CD4-positive, alpha-beta T cell treated with Interferon alpha-2 for 1 hour (primary cell): ENCODE measurements at places on chromosomes 7 and 10.

DNA sequence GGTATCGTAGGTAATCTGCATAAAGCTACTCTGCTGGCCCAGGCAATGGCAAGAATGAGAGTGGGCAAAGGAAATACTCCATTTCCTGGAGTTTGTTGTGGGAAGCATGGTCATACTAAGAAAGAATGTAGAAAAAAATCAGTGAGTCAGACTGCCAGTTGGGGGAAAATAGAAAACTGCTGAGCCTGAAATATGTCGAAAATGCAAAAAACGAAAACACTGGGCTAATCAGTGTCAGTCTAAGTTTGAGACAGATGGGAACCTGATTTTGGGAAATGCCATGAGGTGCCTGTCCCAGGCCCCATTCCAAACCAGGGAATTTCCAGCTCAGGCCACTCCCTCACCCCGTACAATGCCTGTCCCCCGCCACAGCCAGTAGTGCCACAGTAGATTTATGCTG lies 150.0 kb downstream of the ZNF33B start:
- no peak for DNase-seq

- no peak for DNase-seq
Observed at GRCh38 chr10:117945651-117946050, 101.1 kb downstream of the RAB11FIP2 start.

DNA sequence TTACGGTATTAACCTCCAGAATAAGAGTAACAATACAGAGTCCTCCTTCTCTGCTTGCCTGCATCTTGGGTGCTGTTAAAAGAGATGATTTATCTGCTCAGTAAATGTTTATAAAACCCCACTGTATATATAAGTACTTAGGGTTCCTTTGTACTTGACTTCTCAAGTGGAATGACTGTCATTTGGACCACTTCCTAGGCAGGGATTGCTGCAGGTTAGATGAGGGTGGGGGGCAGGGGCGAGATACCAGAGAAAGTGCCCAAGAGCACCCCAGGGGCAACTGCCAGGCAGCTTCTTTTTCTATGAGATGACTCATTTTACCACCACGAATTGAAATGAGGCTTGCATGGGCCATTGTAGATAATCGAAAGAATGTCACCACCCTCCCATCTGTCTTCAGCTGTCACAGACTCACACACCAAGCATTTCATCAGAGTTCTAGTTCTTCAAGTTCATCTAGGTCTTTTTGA lies 421.9 kb upstream of the GALNT17 start:
- no peak for DNase-seq

GRCh38 chr10:128048819-128049210 lies 77.4 kb downstream of the MKI67 start:
- no peak for DNase-seq

- DNase-seq, result no peak
Observed at GRCh38 chr10:114678820-114679219, 20.7 kb upstream of the ABLIM1 start.

DNA sequence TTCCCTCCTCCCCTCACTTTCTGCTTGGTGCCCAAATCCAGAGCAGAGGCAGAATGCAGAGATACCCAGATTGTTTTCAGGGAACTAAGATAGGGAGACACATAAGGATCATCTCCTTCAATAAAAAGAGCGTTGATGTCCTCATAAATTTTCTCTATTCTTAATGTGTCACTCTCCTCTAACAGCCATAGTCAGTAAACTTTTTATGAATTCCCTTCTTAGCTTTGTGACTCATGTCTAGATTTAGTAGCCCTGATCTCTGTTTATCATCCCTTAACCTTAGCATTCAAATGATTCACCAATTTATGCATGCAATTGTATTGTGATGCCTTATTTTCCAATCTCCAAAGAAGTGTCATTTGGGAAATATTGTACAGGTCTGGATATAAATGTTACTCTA lies 995.5 kb upstream of the C7orf33 start:
- no peak for DNase-seq

DNA sequence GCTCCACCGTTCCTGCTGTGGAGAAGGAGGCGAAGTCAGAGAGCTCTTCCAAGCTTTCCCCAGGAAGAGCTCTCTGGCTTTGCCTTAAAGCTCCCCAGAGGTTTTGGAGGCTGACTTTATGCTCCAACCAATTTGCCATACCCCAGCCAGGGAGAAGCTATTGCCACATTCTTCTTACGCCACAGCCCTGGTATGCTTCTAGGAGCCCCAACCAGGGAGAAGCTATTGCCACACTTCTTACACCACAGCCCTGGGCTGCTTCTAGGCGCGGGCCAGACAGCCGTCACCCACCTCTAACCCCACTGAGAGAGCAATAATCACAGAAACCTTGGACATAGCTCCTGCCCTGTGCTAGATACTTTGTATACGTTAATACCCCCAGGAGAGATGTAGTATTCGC lies 951 bp downstream of the ELOVL3 start:
- DNase-seq, result no peak

GRCh38 chr7:4009211-4010060 lies 672.7 kb upstream of the FOXK1 start:
- DNase-seq, result no peak

GRCh38 chr10:108250936-108251620 lies 1086.6 kb upstream of the SORCS1 start:
- DNase-seq, result no peak

GRCh38 chr7:52712938-52713337 lies 322.5 kb upstream of the POM121L12 start:
- no peak for DNase-seq

DNA sequence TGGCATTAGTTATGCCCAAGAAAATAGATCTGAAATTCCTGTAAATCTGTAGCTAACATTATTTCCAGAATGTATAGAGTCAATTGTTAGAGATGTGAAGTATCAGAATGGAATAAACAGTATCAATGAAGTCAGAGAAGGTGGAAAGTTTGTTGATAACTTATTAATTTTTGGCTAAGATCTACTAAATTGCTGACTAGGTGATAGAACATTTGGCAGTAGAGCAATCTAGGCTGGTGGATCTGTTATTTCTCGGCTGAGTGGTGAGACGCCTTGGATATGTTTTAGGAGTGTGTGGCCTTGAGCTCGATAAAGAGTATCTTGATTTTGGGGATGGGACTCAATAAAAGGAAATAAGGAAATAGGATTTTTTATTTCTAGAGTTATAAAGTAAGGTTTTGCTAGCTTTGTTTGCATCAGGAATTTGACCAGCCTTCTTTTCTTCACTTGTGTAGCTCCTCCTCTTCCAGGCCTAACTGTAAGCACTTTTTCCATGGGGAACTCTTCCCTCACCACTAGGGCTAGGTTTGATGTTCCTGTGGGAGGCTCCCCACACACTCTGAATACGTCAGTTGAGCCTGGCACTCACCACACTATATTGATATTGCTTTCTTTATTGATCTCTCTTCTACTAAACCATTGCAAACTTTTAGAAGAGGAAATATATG lies 86.8 kb upstream of the CSTF2T start:
- no peak for DNase-seq

DNA sequence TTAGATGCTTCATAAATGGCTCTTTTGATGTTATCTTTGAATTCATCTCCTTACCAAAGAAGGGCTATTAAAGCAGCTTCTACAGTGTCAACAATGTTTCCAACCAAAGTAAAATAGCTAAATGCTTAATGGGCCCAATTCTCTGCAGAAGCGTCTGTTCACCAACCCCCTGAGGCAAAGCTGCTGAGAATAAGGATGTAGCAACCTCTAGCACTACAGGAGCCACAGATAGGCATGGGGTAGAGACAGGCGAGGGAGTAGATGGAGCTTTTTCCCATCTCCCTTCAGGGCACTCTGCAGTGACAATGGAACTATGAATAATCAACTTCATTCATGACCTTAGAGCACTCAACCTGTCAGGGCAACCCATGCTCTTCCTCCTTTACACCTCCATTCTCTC lies 134.1 kb downstream of the FZD1 start:
- no peak for DNase-seq

DNA sequence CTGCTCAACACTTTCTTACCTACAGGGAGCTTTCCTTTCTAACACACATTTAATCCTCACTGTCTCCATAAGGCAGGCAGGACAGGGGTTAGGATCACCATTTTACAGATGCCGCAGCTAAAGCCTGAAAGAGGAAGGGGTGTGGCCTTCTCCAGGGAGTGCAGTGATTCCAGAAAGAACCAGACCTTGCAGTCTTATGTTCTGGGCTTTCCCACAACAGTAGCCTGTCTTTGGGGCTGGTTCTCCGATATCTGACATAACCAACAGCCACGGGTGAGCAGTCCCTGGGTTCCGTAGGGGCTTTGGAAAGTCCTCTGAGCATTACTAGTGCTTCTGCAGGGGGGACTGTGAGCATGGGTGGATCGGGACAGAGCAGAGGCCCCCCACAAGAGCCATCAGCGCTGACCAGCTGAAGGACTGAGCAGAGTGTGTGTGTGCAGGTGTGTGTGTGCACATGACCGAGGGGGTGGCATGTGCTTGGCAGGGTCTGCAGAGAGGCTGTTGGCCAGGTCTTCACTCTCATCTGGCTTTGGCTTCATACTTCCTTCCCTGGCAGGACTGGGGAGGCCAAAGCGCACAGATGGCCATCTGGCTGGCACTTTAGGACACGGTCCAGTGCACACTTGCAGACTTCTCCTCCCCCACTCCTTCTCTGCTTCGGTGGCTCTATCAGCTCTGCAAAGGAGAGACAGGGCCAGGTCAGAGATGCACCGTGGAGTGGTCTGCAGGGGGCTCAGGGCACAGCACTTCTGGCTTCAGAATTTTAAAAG lies 400.3 kb downstream of the RPS24 start:
- no peak for DNase-seq

- DNase-seq, result no peak
Observed at GRCh38 chr10:22978918-22979317, 51.1 kb downstream of the ARMC3 start.

DNA sequence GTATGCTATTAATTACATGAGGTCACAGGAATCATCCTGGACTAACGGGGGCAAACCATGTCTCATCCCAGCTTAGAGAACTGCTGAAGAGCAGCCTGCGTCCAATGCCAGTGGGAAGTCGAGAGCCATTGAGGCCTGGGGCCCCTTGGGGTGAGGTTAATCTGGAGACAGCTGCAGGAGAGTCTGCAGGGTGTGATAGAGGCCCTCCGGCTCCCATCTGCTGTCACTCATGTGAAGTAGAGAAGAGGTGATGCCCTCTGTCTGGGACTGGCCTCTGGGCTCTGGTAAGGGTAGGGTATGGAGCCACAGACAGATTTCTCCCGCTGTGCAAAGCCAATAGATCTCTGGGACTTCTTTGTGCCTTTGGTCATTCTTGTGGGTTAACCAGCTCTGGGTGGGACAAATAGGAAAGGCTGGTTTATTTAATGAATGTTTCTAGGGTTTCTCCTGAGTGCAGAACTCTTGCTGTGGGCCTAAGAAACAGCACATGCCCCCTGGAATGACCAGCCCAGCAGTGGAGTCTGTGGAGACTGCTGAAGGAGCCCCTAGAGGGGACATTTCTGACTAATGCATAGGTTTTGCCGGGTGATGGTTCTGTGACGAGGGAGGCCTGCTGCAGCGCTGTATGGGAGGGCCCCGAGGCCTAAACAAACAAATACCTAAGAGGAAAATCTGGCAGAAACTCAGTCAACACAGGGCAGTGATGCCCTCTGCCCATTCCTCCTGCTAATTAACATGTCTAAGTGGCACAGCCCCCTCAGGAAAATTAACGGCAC lies 34.5 kb downstream of the CRHR2 start:
- DNase-seq, result no peak

GRCh38 chr7:50467817-50468610 lies 17.9 kb upstream of the FIGNL1 start:
- DNase-seq, result peak; percentile 80

GRCh38 chr10:86756511-86757112 lies at the start of gene BMPR1A:
Gene BMPR1A, plus strand, starts transcription at chr10:86756619. Its CDS starts 119,400 bp downstream, at chr10:86876019.
- DNase-seq, result no peak

- no peak for DNase-seq
Observed at GRCh38 chr10:58641095-58641531, 128.4 kb downstream of the BICC1 start.

GRCh38 chr7:50502001-50502684 lies 52.0 kb upstream of the FIGNL1 start:
- DNase-seq, result no peak

DNA sequence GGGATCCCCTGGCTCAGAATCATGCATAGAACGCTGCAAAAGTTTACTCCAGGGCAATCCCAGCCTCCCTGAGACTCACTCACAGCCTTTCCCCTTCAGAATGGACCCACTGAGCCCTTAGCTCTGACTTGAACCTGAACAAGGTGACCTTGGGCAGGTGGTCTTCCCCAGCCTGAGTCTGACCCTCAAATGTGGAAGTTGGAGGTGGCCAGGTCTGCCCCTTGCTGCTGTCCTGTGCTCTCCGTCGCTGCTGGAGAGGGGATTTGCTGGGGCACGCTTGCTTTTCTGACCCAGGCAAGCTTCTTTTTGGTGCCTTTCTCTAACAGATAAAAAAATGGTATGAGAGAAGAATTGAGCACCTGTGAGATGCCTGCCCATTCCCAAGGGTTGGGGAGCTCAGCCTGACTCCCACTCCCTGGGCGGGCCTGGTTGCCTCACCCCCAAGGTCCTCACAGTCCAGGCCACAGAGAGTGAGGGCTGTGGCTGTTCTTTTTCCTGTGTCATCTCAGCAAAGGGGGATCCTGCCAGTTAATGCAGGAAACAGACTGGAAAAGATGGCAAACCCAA lies 46.6 kb upstream of the IGFBP3 start:
- DNase-seq, result no peak

GRCh38 chr7:133207687-133208086 lies 45.2 kb upstream of the EXOC4 start:
- DNase-seq, result no peak

DNA sequence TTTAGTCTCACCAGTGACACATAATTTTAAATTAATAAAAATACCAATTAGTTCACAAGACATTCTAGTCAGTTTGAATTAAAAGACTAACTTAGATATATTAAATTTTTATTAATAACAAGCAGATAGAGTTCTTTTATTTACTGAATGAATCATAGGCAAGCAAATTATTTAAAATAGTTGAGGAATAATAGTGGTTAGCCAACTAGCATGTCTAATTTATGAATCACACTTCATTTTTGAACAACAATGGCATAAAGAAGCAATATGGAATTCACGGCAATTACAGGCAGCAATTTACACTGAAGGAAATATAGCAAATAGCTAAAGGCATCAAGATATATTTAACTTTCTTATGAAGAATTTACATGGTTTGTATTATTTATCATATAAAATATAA lies 187.0 kb upstream of the SLC26A5 start:
- no peak for DNase-seq

GRCh38 chr10:132145002-132145401 lies 41.7 kb upstream of the DPYSL4 start:
- DNase-seq, result no peak

- DNase-seq, result no peak
Observed at GRCh38 chr10:132269266-132270230, 38.2 kb downstream of the STK32C start.

DNA sequence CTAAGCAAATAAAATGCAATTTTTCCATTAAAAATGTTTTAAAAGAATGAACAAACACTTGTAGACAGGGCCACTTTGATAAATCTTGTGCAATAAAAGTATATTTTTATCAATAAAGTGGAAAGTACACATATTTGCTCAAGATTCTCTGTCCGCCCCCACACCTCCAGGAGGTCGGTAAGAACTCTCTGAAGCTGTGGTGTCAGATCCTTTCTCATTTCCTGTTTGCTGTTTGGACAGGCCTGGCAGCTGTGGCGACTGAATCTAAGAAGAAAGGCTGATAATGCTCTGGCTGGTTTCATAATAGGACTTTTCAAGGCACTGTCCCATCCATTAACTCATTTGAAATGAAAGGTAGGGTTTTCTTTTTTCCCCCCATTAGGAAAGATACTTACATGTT lies 15.3 kb upstream of the ASB4 start:
- no peak for DNase-seq
